ENCODE measurements at places on chromosomes 1 and 21.
A peak's percentile ranks its signal among the peaks of the same experiment; 100 is the strongest.

GRCh38 chr1:157700305-157700704, 264 bp downstream of the FCRL3 start:
- no peak for DNase-seq

DNA sequence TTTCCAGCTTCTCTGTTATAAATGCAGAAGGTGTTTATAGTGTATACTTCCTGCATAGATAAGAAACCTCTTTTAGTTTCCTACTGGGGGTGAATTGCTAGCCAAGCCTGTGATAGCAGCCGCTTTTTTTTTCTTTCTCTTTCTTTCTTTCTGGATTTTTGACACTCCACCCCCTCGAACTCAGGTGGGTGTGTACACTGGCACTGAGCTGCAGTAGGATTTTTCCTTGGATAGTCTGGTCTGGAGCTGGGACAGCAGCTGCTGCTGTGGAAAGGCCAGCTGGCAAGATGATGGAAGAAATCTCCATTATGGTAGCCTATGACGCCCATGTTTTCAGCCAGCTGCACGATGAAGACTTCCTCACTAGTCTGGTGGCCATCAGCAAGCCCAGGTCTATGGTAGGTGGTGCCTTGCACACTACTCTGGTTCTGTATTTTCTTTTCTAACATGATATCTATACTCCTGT, 122.5 kb upstream of the CACYBP start:
- no peak for DNase-seq

DNA sequence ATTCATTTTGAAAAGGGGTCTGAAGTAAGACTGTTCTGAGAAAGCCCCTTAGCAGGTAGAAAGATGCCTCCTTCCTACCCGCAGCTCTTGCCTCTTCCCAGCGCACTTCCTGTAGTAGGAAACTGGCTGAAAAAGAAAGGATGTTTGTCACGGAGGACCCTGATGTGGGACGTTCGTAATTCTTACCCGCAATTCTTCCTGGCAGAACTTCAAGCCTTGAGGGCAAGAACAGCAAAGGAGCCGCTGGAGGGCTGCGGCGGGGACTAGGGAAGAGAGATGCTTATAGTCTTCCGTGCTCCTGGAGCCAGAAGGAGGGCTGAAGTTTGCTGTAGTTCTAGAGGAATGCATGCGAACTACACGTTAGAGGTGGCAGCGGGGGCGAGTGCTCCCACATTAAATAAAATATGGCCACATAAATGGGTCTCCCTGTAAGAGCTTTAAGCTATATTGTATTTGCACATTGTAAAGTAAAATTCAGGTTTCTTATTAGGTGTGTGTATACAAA, 6.3 kb downstream of the C1orf53 start:
- peak; percentile 7 for DNase-seq

GRCh38 chr21:33789697-33790096, 125.9 kb downstream of the ATP5PO start:
- DNase-seq, result no peak

GRCh38 chr1:61450454-61450853, 274.5 kb downstream of the TM2D1 start:
- no peak for DNase-seq

- DNase-seq, result no peak
These were observed 3.6 kb downstream of the FAM89A start for GRCh38 chr1:231036416-231036815.

DNA sequence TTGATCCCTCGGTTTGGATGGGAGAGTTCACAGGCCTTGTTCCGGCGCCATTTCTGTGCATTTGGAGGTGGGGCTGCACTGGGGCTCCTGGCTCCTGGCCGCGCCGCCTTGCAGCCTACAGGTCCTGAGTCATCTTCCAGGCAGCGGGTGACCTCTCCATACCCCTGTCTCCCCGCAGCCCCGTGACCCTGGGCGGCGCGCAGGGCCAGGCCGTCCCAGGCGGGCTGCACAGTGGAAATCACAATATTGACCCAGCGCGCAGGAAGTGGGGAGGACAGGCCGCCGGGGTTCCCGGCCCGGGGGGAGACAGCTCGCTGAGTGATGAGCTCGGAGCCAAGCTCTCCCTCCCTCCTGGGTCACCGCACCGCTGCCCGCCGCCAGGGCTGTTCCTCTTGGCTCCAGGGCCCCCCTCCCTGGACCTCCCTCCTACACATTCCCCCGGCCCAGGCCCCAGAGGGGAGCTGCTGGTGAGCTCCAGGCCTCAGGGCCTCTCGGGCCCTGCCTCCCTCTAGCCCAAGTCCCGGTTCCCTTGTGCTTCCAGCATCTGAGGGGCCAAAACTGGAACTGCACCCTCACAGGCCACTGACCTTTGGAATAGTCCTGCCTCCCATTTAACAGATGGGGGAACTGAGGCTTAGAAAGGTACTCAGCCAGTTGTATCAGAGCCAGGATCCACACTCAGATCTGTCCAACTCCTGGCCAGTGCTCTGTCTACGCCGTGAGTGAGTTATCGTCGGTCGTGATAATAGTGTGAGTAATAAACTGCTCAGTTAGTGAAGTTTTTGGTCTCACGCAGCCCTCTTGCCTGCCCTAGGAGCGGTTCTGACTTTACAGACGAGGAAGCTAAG, 142.9 kb upstream of the WNT4 start:
- DNase-seq, result no peak

DNA sequence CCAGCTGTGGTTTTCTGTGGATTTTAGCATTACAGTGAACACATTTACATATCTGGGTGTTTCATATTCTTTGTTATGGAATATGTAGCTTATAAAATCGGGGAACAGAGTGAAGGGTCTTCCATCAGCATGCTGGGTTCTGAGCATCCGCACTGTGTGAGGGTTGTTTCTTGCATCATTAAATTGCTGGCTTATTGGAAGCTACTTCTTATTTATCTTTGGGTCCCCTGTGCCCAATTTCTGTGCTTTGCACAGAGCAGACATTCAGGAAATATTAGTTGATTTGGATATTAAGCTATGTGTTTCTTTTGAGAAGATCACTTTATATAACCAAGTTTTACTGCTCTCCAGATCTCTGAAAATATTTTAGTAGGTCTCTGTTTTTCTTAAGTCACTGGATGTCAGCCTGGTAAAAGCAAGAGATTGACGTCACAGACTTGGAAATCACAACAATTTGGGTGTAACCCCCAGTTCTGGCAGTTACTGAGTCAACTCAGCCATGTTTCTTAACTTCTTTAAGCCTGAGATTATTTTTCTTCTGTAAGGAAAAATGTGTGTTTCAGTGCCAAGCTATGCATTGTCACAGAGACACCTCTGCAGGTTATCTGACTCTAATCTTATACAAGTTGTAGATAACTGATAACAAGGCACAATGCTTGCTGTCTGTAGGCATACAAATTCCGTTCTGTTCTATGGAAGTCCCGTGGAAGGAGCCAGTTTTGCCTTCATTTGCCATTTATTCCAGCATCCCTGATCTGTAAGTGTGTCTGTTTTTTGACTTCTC, 258.3 kb upstream of the KAZN start:
- no peak for DNase-seq

GRCh38 chr21:42193131-42193671, 25.7 kb upstream of the ABCG1 start:
- no peak for DNase-seq

GRCh38 chr21:27814226-27814625, 847.3 kb upstream of the ADAMTS5 start:
- DNase-seq, result no peak

DNA sequence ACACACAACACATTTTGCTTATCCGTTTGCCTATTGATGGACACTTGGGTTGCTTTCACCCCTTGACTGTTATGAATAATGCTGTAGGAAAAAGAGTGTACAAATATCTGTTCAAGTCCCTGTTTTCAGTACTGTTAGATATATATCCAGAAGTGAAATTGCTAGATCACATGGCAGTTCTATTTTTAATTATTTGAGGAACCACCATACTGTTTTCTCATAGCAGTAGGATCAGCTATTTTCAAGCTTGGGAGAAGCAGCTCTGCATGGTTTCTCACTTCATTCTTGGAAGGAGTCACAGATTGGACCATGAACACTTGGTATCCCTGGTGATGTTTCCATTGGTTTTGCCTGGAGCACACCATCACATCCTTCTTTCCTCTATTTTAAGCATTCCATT, 114.4 kb upstream of the ZP4 start:
- DNase-seq, result no peak

DNA sequence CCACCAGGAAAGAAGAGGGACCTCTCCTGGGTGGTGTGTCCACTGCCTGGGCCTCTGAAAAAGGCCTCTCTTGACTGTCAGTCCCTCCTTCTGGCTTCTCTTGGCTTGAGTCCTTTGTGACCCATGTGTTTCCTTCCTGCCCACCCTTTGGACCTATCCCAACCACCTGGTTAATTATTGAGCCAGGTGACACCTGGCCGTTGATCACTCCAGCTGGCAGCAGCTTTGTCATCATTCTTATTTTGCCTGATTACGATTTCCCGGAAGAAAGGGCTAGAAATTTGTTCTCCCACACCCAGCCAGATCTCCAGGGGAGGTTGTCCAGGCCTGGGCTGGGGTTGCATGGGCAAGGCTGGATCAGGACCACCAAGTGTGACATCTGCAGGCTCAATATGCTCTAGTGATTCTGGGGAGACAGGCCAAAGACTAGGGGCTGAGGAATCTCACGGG, 24.8 kb downstream of the CSF1 start:
- no peak for DNase-seq

GRCh38 chr1:156148216-156148615, 5.2 kb upstream of the SEMA4A start:
- no peak for DNase-seq

GRCh38 chr1:4837752-4838151, 183.3 kb downstream of the AJAP1 start:
- no peak for DNase-seq

GRCh38 chr1:110736900-110737605, 62.3 kb upstream of the KCNA3 start:
- no peak for DNase-seq

- no peak for DNase-seq
These were observed 492.2 kb upstream of the DAB1 start for GRCh38 chr1:57916041-57916440.

DNA sequence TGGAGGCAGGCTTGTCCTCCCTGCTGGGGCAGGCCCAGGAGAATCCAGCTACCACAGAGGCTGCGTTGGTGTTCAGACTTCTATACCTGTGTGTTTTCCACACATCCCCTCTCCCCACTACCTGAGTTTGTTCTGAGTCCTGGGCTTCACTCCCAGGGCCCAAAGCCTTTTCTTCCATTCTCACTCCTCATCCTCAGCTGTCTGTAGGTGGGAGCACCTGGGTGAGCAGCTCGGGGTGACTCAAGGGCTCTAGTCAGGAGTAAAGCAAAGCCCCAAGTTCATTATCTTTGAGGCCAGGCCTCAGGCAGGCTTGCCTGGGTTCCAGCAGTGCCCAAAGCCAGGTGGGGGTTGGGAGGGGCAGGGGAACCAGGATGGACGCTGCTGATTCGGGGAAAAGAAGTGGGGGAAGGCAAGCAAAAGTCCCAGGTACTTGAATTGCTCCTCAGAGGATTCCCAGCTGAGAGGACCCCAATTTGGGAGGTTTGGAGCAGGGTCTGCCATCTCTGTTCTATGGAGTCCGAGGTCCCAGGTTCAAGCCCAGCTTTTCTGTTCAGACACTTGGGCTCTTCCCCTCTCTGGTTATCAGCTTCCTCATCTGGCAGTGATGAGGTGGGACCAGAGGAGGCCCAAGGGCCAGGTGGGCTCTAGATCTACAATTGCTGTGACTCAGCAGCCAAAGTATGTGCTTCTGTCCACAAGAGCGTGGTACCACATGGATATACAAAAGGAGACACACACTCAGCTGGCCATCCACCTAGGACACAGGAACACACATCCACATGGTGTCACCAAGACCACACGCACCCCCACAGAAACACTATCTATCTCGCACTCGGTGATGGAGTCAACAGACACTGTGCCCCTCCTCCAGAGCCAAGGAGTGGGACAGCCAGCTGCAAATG, 5.8 kb upstream of the PTPN7 start:
- no peak for DNase-seq

GRCh38 chr1:213443415-213443814, 392.4 kb downstream of the RPS6KC1 start:
- DNase-seq, result no peak

GRCh38 chr1:78688697-78689096, 39.1 kb downstream of the IFI44 start:
- DNase-seq, result no peak

GRCh38 chr1:12554521-12555305, 63.3 kb downstream of the DHRS3 start:
- no peak for DNase-seq

DNA sequence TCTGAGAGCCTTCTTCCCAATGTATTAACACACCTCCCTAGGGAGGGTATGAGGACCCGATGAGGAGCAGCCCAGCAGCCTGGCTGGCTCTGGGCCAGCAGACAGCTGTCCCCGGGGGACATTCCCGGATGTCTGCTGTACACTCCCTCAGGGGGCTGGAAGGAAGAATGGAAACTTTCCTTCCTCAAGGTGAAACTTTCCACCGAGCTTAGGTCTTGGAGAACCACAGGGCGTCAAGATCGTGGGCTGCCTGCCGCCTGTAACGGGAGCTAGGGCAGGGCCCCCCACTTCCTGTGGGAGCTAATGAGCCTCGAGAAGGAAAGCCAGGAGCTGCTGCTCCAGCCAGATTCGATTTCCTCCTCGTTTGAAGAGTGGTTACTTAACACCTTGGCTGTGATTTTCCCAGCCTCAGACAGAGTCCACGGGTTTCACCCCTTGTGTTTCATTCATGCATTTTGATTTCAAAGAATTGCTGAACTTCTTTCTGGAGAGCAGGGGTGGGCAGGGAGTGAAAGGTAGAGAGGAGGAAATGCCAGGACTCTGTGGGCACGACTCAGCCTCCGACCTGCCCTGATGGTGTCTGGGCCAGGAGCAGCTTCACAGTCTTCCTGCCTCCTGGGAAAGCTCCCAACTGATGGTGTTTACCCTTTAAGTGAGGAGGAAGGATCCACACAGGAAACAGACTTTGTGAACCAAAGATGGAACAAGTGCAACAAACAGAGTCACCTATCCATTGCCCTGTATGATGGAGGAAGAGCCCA, 29.7 kb downstream of the UBE2T start:
- no peak for DNase-seq

DNA sequence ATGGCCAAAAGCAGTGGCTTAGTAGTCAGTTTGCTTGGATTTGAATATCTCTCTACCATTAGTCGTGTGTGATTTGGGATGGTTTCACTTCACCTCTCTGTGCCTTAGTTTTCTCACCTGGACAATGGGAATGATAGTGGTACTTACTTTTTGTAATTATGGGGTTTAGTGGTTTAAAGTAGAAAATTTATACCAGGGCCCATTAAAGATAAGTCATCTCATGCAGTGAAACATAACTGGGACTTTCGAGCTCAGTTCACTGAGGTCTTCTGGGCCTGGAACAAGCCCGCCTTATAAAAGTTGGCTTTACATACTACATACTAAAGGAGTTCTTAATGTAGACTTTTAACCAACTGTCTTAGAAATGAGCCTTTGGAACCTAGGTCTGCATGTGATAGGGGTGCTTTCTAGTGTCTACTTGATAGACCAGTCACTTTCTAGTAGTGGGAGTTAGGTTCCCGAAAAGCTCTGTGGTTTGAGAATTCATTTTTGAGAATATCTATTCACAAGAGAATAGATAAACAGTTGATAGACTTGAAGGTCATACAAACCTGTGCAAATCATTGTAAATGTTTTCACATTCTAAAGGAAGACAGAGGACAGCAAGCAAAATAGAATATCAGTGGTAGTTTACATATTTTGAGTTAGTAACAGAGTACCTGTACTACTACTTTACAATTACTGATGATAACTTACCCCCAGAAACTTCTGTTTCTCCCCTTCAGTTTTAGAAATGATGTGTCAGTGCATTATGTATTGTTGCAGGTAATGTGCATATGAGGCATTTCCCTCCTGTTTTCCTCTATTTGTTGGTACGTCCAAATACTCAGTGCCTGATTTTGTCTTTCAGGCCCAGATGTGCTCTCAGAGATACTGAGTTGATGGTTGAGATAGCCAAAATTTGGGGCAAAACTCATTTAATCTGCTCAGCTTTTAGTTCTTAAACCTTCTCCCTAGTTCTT, 48.0 kb downstream of the DYRK1A start:
- DNase-seq, result no peak
